Astrocyte of the cerebellum (primary cell): ENCODE measurements at places on chromosomes 7 and 10.

DNA sequence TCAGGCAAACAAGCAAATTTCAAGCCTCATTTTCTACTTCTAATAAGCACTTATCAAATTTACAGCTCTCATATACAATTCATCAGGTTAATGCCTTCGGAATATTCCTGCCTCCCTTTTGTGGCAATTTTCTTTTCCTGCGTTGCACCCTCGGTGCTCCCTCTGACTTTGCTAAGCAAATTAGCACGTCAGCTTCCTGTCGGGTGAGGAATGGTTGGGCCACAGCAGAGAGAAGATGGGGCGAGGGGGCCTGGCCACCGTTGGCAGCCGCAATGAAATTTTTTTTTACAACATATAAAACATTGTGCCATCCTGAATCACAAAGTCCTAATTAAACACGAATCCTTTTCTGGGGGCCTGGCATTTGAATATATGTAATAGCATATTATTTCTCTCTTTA is 28.1 kb downstream of the ELFN1 start:
- DNase-seq, result no peak

GRCh38 chr10:62456611-62457101 is 82.5 kb downstream of the ZNF365 start:
- DNase-seq, result no peak

GRCh38 chr10:103493916-103494877 is 692 bp downstream of the NEURL1 start:
- DNase-seq, result no peak

DNA sequence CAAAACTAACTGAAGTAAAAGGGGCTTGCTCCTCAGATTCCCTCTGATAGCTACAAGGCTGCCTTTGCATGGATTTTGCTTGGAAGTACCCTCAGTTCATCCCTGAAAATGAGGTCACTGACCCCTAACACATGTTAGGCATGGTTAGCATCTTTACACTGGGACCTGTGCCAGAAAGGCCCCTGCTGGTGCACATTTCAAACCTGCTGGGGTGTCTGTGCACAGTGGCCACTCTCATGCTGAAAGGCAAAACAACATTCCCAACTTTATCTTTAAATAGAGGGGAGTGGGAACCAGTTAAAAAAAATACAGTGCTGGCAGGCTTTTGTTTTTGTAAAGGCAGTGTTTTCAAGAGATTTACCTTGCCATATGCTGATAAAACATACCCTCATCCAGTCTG is 99.1 kb downstream of the ANK3 start:
- no peak for DNase-seq

DNA sequence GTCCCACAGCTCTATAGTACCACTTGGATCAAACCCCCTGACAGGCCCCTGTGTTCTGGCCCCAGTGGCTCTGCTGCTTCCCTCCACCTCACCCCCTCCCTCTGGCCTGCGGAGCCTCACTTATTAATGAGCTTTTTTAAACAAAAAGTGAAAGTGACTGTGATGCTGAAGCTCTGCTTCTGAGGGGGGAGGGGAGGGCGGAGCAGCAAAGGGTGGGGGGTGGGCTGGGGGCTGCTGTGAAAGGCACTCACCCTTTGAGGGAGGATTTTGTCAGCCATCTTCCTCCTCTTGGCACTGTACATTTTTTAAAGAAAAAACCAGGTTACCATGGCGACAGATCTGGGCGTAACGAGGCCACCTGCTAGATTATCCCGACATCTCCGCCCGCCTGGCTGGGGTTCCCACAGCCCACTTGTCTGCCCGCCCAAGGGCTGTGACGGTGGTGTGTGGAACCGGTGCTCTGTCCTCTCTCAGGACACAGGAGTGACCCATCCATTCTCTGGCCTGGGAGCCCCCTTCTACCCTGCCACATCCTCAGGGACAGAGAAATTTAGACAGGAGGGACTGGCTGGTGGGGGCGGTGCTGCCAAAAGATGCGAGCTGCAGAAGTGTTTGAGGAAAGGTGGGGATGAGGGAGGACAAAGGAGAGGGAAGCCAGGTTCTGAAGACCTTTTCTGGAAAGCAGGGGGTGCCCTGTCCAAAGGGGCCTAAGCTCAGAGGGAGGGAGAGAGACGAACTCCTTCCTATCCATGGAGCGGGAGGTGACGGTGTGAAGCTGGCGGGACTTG is 4.9 kb downstream of the SMARCD3 start:
- no peak for DNase-seq

DNA sequence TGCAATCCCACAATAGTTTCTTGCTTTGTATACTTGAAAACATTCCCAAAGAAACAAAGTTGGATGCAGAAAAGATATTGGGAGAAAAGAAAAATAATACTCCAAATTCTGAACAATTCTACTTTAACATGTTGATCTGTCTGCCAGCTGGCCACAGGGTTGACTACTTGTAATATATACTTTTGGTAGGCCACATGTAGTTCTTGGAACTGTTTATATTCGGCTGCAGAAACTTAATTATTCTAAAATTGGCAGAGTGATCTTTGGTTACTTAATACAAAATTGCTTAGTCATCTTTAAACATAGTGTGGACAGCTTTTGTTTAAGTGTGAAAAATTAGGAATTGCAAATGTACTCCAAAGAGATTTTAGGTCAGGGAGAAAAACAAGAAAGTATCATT is 76.0 kb downstream of the CALD1 start:
- DNase-seq, result peak; percentile 63

- no peak for DNase-seq
Observed at GRCh38 chr7:84876061-84876821, 310.6 kb downstream of the SEMA3D start.

GRCh38 chr10:121112579-121113384 is 261.6 kb downstream of the WDR11 start:
- no peak for DNase-seq
